ENCODE measurements at places on chromosomes 13 and 19.

GRCh38 chr19:29680447-29680846 lies 15.2 kb downstream of the PLEKHF1 start:
- DNase-seq, result peak; percentile 78

DNA sequence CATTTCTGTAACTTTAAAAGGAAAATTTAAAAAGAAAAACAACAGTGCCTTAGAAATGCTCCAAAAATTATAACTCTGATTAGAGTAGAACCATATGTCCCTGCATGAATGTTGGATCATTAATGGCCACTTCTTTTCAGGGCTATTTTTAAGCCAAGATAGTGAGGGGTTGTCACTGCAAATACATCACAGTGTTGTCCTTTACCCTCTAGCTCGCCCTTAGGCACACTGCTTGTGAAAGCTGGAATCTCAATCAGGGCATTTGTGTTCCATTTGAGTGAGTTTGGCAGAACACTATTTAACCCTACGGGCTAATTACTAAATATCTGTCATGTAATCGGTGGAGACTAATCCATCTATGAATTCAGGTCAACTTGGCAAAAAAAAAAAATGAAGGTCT lies 212.2 kb downstream of the NHLRC3 start:
- no peak for DNase-seq

GRCh38 chr19:24029941-24030636 lies 56.9 kb upstream of the ZNF254 start:
- no peak for DNase-seq

DNA sequence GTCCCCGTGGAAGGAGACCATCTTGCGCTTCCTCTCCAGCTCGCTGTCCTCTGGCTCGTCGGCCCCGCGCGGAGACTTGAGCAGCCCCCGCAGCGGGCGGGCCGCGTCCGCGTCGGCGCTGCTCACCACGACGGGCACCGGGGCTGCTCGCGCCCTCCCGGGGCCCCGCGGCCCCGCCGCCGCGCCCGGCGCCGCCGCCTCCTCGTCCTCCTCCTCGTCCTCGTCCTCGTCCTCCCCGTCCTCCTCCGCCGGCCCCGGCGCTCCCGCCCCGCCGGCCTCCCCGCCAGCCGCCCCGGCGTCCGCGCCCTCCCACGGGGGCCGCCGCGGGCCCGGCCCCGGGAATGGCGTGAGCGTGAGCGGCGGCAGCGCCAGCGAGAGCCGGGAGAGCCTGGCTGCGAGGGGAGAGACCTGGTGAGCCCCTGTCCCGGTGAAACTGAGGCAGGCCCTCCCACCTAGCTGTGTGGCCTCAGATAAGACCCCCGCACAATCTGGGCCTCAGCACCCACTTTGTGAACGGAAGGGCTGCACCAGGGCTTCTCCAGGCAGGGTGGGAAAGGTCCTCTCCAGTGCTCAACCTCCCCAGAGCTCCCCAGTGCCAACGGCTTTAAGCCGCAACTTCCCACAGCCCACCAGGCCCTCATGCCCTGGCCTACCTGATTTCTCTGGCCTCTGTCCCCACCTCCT lies 17.8 kb downstream of the LMTK3 start:
- no peak for DNase-seq

GRCh38 chr19:16199275-16199932 lies 1.7 kb downstream of the AP1M1 start:
- DNase-seq, result no peak

DNA sequence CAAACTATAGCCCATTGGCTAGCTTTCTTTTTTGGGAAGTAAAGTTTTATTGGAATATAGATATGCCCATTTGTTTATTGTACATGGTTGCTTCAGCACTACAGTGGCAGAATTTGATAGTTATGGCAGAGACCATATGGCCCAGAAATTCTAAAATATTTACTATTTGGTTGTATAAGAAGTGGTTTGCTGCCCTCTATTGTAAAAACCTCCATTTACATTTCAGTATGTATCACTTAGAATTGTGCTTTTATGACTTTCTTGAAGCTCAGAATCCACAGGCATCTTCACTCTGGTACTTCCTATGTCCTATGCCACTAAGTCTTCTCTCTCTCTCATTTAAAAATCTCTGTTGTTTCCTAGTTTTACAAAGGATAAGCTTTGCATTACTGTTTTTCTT lies 37.7 kb downstream of the DLEU7 start:
- peak; percentile 45 for DNase-seq

GRCh38 chr13:41554626-41555386 lies 97.5 kb downstream of the RGCC start:
- no peak for DNase-seq

DNA sequence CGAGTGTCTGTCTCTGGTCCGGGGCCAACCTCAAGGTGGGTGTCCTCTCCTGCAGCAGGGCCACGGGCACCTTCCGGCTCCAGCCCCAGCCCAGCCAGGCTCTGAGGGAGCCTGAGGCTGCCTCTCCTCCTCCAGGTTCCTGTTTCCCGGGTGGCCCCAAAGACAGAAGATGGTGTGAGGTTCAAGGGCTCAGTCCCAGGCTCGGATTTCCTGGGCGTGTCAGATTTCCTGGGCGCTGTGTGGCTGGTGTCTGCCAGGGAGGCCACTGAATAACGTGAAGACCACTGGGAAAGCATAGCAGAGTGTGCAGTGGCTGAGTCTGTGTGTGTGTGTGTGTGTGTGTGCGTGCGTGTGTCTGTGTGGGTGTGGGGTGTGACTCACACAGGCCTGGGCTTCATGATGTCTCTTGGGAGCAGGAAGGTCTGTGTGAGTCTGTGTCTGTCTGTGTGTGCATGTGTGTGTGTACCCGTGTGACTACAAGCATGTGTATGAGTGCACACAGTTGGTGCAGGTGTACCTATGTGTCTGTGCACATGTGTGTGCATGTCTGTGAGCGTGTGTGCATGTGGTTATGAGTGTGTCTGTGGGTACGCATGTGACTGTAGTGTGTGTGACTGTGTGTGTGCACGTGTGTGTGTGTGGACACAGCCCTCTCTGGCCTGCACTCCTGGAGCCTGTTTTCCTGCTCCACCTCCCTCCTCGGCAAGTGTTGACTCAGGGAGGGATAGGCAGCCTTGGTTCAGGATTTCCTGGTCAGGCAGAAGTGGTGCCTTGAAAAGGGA lies 28.3 kb downstream of the CEBPA start:
- peak; percentile 66 for DNase-seq

DNA sequence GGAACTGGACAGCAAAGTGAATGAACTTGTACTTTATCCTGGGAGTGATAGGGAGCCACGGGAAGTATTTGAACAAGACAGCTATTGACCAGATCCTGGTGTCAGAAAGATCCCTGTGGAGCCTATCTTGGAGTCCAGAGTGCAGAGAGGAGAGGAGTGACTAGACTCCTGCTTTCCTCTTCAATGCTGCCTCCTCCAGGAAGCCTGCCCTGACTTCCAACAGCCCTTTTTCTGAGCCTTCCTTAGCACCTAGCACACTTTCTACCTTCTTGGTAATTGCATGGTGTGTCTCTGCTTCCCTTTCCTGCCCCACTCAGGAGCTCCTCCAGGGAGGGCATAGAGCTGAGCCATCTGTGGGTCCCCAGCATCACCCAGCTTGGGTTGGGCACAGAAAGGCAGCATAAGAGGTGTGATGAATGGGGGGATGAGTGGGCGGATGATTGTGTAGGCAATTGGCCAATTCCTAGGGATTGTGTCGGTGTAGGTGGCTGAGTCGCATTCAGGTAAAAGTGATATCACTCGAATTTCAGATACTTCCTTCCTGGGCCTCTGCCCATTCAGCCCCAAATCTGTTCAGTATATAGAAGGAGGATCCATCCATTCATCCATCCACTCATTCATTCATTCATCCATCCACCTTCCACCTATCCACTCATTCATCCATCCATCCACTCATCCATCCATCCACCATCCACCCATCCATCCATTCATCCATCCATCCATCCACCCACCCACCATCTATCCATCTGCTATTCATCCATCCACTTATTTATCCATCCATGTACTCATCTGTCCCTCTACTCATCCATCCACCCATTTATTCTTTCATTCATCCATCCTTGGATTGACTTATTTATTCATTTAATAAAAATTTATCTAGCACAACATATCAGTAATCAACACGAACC lies 26.9 kb downstream of the CYP4F22 start:
- no peak for DNase-seq

DNA sequence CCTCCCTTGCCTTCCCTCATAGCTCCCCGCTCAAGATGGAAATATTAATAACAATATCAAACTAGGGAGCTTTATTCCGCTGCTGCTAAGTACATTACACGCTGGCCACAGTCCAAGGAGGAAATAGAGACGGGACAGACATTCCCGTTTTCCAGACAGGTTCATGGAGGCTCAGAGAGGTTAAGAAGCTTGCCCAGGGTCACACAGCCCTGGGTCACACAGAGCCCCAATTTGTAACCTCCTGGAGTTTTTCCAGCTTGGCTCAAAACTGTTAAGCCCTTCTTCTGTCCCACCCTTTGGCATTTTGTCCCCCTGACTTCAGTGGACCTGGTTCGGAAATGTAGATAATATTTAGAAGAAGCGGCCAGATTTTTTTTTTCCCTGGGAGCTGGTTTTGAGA lies 2.0 kb downstream of the BICRA start:
- DNase-seq, result no peak
